Central memory CD8-positive, alpha-beta T cell (primary cell): ENCODE measurements at places on chromosomes 1 and 21.

DNA sequence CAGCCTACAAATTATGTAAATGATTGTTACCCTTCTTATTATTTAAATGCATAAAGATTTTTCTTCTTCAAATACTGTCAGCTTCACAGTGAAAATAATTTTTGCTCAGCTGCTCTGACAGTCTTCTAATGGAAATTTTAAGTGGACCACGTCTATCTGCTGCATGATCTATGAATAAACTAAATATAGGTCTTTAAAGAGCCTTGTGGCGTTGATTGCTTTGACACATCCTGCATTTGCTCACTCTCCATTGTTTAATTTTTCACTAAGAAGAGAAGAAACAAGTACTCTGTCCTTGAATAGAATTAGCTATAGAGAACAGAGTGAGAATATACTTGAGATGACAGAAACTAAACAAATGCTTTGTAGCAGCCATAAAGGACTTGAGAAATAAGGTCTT, 826.1 kb downstream of the MRPL39 start:
- no peak for DNase-seq

- DNase-seq, result peak; percentile 46
Observed at GRCh38 chr1:39901714-39902459, at the start of gene MYCL. Gene MYCL, minus strand, starts transcription at chr1:39901917. Its CDS starts 483 bp downstream, at chr1:39901434.

DNA sequence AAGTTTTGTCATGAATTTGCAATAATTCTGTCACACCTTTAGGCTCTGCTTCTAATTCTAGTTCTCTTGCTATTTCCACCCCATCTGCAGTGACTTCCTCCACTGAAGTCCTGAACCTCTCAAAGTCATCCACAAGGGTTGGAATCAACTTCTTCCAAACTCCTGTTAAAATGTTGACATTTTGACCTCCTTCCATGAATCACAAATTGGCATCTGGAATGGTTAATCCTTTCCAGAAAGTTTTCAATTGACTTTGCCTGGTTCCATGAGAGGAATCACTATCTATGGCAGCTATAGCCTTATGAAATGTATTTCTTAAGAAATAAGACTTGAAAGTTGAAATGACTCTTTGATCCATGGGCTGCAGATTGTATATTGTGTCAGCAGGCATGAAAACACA, 19.7 kb upstream of the SFT2D2 start:
- DNase-seq, result no peak

DNA sequence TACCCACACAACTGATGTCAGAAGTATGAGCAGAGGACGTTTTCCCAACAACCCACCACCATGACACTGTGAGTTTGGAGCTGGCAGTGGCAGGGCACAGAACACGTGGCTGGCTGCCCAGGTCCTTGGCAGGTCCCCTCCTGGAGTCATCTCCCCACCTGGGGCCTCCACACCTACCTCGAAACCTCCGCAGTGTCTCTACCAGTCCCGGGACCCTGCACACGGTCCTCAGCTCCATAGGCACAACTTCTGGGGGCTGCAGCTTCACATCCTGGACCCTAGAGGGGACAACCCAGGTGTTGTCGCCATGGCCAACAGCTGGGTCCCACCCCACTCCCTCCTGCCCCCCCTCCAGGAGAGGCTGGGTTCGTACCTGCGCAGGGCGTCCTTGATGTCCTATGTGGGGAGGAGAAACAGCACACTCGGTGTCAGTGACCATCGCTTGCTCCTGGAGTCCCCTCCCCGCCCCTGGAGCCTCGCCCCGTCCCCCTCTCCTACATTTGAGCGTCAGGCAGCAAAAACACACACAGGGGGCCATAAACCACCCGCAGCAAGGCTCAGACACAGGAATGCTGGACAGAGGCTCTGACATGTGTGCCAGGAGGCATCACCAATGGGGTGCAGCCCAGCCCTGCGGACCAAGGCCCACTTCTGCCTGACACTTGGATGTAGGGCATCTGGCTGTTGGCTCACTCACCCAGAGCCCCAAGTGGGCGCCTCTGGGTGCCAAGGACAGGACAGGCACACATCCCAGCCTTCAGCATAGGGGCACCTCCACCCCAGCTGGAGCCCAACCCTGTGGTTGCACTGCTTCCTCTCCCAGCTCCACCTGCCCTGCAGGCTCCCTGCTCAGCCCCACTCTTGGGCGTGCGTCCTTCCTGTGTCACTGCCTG, 9.6 kb downstream of the TRIM11 start:
- no peak for DNase-seq

- DNase-seq, result no peak
Observed at GRCh38 chr1:100757946-100758345, 38.4 kb downstream of the VCAM1 start.

- DNase-seq, result no peak
Observed at GRCh38 chr1:158333405-158334155, 2.2 kb upstream of the CD1B start.

GRCh38 chr1:10620776-10621175, 146.0 kb downstream of the PEX14 start:
- no peak for DNase-seq

DNA sequence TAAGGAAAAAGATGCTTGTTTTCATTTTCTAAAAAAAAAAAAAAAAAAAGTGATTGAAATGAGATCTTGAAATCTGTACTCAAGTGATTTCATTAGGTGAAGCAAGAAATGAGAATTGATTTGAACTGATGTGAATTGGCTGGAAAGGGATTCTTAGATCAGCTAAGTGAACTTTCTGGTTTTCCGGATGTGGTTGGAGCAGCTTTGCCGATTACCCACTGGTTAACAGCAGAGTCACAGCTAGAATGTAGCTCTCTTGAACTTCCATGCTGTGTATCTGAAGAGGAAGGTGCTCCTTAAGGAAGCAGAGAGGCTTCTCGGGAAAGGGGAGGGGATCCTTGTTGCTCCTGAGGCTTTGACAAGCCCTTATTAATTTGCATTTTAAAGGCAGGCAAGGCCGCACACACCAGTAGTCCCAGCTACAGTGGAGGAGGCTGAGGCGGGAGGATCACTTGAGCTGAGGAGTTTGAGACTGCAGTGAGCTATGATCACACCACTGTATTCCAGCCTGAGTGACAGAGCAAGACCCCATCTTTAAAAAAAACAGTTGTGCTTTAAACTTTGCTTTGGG, 28.7 kb upstream of the PWP2 start:
- DNase-seq, result no peak

GRCh38 chr1:53693339-53693738, 45.6 kb downstream of the GLIS1 start:
- no peak for DNase-seq

- no peak for DNase-seq
Observed at GRCh38 chr1:231940116-231940515, 313.5 kb downstream of the DISC1 start.

GRCh38 chr1:228275430-228276173, 67.8 kb downstream of the OBSCN start:
- peak; percentile 61 for DNase-seq

DNA sequence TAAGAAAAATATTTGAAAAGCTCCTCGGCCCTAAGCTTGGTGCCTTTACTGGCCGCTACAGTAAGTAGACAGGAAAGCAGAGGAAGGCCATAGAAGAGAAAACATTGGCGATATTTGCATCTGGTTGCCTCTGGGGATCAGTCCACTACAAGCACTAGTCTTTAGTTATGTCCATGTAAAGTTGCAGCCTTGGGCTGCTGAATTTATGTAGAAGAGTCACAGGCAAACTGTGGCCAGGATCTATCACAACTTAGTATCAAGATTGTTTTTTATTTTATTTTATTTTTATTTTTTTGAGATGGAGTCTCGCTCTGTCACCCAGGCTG, 228.7 kb upstream of the CAMK1G start:
- no peak for DNase-seq

- no peak for DNase-seq
Observed at GRCh38 chr21:36241717-36242116, 78.3 kb upstream of the MORC3 start.

DNA sequence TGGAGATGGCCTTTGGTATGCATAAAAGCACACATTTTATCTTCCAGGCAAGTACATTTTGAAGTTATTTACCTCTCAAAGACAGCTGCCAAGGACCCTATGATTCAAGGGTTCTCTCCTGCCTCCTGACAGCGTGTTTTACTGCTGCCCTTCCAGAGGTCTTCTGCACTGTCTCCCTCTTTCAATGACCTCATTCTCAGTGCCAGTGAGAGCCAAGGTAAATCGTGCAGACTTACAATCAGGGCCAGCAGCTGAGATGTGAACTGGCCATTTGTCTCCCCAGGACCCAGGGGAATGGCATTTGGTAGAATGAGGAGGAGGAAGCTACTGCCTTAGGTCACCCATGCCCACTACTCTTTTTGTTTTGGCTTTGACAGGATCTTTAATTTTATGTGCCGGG, 84.2 kb upstream of the FGGY start:
- DNase-seq, result no peak

DNA sequence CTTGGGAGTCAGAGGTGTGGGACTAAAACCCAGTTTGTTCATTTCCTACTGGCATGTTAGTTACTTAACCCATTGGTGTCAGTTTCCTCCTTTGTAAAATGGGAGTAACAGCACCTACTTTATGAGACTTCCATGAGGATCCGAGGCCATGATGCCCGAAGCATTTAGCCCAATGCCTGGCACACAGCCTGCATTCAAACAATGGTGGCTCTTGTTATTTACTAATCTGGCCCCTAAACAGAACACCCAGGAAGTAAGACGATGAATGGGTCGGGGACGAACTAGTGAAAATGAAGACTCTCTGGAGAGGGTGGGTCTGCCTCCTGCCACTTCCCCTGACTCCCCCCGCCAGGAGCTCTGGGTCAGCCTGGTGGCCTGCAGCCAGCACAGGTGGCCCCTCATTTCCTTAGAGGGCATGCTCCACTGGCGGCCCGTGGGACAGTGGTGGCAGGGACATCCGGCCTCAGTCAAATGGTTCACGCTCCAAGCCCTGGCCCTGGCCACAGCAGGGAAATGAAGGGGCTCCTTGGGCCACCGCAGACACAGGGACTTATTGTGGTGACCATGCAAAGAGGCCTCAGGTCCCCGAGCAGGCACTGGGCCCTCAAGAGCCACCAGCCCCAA, 9.5 kb upstream of the TAS1R2 start:
- no peak for DNase-seq

DNA sequence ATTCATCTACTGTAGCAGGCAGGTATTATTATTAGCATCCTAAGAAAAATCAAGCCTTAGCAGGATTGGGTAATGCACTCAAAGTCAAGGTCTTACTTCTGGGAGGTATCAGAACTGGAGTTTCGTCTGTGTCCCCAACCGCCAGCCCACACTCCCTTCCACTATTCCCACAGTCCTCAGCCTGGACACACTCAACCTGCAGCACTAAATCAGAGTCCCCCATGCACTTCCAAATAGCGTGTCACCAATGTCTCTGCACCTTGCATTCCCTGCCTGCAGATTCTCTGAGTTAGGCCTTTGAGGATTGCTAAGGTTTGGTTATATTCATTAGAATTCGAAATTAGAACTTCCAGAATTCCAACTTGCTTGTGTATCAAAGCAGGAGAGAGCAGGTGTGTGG, 3.9 kb downstream of the LYPD8 start:
- no peak for DNase-seq

DNA sequence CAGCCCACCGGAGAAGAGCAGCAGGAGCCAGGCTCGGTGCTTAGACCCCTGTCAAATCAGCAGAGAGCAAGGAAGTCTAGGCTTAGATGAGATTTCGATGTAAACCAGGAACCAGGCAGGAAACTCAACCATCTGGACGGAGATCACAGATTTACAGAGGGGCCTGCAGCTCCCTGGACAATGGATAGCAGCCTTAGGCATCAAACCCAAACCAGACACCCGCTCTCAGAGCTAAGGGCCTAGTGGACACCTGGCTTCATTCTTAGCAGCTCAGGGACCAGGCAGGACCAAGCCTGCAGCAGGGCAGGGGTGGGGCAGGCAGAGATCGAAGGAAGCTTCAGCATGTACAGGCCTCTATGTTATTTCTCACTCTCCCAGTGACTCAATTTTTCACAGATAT, 127.8 kb upstream of the FMN2 start:
- no peak for DNase-seq

DNA sequence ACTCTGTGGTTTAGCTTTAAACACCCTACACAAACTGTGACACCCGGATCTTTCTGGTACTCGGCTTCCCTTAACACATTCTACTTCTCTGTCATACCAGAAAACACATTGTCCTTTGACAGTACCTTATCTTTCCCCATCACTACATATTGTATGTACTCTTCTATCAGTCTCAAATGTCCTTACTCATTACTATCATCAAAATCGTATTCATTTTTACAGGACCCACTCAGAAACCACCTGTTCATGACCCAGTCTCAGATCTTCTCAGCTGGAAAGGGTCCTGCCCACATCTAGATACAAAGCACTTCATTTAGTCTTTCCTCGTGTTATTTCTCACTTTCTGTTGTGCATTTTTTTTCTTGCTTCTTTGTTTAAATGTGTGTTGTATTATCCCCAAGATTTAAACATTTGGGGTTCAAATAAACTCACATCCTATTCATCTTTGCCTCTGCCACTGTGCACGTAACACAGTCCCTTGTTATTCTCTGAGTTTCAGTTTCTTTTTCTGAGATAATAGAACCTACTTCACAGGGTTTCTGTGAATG, 27.7 kb downstream of the CD34 start:
- DNase-seq, result no peak

DNA sequence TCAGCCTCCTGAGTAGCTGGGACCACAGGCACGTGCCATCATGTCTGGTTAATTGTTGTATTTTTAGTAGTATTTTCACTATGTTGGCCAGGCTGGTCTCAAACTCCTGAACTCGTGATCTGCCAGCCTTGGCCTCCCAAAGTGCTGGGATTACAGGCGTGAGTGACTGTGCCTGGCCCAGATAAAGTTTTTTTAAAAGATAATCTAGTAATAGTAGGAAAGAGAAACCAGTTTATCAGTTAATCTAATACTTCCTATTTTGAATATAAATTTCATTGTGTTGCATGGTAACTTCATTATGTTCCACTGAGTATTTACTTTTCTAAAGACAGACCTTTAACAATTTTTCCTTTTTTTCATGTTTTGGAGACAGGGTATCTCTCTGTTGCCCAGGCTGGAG, 10.0 kb downstream of the RABGAP1L start:
- DNase-seq, result no peak

GRCh38 chr1:94599095-94599813, 57.7 kb upstream of the F3 start:
- no peak for DNase-seq

DNA sequence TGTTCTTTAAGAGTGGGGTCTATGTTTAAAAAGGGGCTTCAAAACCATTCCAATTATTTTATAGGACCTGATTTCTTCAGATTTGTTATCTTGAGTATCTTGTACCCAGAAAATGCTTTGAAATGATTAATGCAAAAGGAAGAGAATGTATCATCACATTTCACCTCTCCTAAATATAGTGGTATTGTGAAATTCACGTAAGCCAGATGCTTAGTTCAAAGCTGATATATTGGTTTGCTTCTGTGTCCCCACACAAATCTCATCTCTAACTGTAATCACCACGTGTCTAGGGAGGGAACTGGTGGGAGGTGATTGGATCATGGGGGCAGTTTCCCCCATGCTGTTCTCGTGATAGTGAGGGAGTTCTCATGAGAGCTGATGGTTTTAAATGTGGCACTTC, 8.5 kb downstream of the SOAT1 start:
- DNase-seq, result no peak

DNA sequence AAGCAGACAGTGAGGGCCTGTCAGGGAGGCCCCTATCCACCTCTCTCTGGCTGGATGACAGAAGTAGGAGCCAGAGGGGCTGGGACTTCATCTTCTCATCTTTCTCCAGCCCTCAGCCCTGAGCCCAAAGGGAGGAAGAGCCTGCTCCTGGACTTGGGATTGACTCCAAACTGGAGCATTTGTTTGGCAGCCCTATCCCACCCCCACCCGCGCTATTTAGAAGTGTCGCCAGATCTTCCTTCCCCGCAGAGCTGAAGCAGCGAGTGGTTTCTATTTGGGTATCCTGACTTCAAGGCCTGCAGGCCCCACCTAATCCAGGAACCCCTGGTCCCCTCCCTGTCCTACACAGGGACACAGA, 9.6 kb downstream of the NES start:
- DNase-seq, result no peak
